Fibroblast of skin of abdomen (primary cell): ENCODE measurements at places on chromosomes 2 and 18.

DNA sequence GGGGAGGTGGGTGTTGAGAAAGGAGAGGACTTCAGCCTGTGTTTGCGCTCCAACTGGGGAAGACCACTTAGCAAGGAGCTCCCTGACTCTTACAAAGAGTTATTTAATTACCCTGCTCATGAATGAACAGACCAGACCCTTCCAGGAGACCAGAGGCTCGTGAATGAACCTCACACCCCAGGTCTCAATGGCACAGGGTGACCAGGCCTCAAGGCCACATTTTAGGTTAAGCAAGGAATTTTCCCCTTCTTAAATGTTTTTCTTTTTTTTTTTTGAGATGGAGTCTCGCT is 25.3 kb downstream of the SMAD7 start:
- no peak for DNase-seq

GRCh38 chr2:145625111-145625510 is 1105.2 kb upstream of the ZEB2 start:
- no peak for DNase-seq

- no peak for DNase-seq
These were observed 136.4 kb upstream of the GPC1 start for GRCh38 chr2:240298803-240299709.

GRCh38 chr2:24050041-24050979 is 769 bp downstream of the FKBP1B start:
- DNase-seq: no peak
